Central memory CD4-positive, alpha-beta T cell (primary cell): ENCODE measurements at places on chromosomes 12 and 14.

GRCh38 chr14:39276005-39276404 is 42.3 kb downstream of the MIA2 start:
- no peak for DNase-seq

GRCh38 chr12:49789992-49790391 is 38.2 kb downstream of the NCKAP5L start:
- DNase-seq = no peak

GRCh38 chr14:46951103-46951502 is 299.5 kb upstream of the RPL10L start:
- no peak for DNase-seq

- peak; percentile 15 for DNase-seq
Measured at GRCh38 chr14:90815822-90816662, at the start of gene TTC7B. TTC7B (minus strand) TSS chr14:90816430; CDS start chr14:90816295, 135 bp downstream.

DNA sequence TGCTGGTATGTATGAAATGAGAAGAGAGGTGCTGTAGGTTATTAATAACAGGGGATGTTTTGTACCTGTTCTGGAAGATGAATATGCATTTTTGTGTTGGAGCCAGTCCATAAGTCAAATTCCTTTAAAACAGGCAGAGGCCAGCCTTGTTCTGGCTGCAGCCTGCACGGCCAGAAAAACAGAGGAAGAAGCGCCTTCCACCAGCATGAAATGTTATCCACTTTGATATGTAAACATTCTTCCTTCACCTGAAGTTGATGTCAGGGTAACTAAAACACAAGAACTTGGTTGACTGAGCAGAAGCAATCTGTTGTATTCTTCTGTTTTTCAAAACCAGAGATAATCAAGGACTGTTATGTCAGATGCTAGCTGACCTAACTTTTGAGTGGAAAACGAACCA is 237.9 kb upstream of the PLEKHG7 start:
- no peak for DNase-seq

DNA sequence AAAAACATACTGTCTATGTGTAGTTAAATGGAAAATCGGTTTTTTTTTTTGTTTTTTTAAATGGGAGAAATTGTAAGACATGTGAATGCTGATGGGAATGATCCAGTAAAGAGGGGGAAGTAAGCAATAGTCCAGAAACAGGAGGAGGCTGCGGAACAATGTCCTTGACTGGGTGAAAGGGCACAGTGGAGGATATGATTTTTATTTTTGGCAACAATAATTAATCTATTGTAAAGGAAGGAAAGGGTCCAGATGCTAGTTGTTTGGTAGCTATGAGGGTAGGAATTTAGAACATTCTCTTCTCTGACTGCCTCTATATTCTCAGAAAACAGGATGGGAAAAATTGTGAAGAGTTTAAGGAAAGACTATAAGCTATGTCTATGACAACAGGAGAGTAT is 76.6 kb downstream of the RPL10L start:
- no peak for DNase-seq

- no peak for DNase-seq
Measured at GRCh38 chr12:80129895-80130530, 30.7 kb downstream of the OTOGL start.

DNA sequence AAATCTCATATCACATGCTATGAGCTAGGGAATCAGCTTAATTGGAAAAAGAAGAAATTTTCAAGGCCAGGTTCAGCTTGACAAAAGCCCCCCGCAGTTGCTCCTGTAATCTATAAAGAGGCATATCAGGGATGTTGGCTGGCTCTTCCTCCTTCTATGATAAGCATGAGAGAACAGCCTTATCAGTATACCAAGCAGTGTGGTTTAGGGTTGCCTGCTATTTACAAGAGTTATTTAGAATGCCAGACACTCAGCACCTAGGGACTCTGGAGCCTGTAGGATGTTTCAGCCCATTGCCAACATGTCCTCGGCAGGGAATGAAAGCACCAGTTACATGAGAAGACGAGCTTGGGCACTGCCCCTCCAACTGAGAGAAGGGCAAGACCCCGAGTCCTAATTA is 89.5 kb upstream of the TMPO start:
- DNase-seq = no peak

DNA sequence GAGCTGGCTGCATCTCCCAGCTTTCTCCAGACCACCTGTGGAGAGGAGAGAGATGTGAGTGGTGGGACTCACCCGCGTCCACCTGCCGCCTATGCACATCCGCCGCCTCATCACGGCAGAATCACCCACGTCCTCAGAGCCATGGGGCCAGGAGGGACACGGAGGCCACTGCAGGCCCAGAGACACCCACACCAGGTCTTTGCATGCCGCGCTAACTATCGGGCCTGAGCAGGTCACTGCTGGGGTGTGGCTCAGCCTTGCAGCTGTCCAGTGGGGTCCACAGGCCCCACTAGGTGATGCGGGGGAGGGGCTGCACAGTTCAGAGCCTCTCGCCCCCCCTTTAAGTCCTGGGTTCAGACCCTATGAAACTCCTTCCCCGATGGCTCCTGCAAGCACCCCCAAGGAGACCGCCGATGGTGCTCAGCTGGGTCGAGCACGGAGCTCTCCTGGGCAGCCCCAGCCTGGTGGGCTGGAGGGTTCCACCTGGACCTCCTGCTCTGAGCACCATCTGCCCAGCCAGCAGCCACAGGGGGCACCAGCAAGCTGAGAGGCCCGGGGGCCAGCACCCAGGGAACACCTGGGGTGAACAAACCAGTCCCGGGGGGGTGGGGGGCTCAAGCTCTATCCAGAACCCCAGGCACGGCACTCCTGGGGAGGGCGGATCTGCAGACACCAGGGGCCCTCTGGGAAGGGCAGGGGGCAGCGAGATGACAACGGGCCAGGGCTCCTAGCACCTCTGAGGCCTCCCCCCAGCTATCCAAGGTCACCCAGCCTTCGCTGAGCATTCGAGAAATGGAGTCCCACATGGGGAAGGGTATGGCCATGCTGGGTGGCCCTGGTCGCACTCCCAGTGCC is 34.3 kb downstream of the CCNK start:
- DNase-seq = no peak

DNA sequence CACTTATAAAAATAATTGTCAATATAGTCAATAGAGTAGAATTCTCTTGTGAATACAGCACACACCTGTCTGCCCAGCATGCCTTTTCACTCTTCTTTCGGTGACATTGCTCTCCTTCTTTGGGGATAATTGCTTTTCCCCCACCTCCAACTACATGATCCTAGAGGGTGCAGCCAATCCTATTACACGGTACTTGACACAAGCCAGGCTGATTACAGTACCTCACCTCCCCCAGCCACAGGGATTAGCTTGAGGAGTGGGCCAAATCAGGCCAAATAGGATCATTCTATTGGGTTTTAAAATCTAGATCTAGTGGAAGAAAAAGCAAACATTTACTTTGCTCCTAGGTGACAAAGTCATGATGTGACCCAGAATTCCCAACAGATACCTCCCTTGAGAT is 16.8 kb upstream of the NFYB start:
- no peak for DNase-seq

GRCh38 chr12:127150956-127151355 is 1116.0 kb upstream of the TMEM132C start:
- DNase-seq = no peak
